ENCODE measurements at places on chromosomes 12 and 14. TPM values are rescaled to one million over a fixed set of nuclear protein-coding genes. Genes with fewer than 3 reads are reported as not detected.

GRCh38 chr14:45904314-45904713 is 651.3 kb upstream of the MIS18BP1 start:
- H3K27me3 ChIP-seq: no peaks in the 10 kb centered on the region
- no peak for DNase-seq
- H3K4me3 ChIP-seq: no peak overlapping the region
- no peak overlapping the region for H3K27ac ChIP-seq
- H3K4me1 ChIP-seq: no peaks in the 10 kb centered on the region

NGB gene
- not detected for total RNA-seq

TSPAN11 gene
- not detected for total RNA-seq

GRCh38 chr14:44341116-44341515 is 166.0 kb downstream of the FSCB start:
- no peak overlapping the region for H3K4me3 ChIP-seq
- H3K27me3 ChIP-seq: no peaks in the 10 kb centered on the region
- no peaks in the 10 kb centered on the region for H3K36me3 ChIP-seq
- no peak overlapping the region for H3K27ac ChIP-seq
- H3K4me1 ChIP-seq: no peaks in the 10 kb centered on the region

TAS2R9 gene
- not detected for total RNA-seq

DNA sequence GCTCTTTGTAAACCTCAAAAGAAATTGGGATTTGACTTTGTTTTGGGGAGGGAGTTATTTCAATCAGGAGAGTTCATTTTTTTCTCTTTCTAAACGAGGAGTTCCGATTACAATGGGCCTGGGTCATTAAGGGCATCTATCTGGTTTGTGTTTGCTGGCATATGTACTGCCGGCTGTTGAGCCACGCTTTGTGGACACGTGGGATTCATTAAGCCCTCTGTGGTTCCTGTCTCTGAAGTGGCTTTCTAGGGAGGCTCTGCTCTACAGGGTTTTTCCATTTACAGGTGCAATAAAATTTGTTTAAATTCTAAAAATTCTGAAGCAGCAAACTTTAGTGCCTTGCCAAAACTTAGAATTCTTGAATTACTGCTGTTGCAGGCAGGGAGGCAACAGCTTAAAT is 57.9 kb downstream of the GNS start:
- H3K4me3 ChIP-seq: peak overlapping the region; percentile 70
- H3K27me3 ChIP-seq: no peaks in the 10 kb centered on the region
- H3K36me3 ChIP-seq: peaks cover 8% of the 10 kb centered on the region

DNA sequence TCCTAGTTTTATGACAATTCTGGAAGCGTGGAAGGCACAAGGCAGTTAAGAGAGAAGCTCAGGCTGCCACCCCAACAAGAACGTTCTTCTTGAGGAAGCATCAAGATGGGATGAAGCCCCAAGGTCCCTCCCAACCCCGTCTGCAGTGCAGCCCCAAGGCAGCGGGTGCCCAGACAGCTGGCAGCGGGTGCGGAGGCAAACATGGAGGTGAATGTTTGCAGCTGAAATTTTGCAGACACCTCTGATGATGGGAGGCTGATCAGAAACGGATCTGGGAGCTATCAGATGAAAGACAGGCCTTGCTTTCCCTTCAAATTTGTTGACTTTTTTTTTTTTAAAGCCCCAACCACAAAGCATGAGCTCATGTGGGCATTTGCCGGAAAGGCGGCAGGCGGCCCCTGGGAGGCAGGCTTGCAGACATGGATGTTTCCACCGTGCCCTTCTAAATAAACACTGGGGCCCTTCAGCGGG is 230.7 kb upstream of the RTL1 start:
- H3K4me1 ChIP-seq: no peaks in the 10 kb centered on the region
- DNase-seq: no peak
- H3K36me3 ChIP-seq: no peaks in the 10 kb centered on the region
- H3K4me3 ChIP-seq: no peak overlapping the region
- H3K27me3 ChIP-seq: peaks cover 20% of the 10 kb centered on the region

MIA2 gene
- 26.1 TPM for total RNA-seq

GALNT9 gene
- total RNA-seq: not detected

DNA sequence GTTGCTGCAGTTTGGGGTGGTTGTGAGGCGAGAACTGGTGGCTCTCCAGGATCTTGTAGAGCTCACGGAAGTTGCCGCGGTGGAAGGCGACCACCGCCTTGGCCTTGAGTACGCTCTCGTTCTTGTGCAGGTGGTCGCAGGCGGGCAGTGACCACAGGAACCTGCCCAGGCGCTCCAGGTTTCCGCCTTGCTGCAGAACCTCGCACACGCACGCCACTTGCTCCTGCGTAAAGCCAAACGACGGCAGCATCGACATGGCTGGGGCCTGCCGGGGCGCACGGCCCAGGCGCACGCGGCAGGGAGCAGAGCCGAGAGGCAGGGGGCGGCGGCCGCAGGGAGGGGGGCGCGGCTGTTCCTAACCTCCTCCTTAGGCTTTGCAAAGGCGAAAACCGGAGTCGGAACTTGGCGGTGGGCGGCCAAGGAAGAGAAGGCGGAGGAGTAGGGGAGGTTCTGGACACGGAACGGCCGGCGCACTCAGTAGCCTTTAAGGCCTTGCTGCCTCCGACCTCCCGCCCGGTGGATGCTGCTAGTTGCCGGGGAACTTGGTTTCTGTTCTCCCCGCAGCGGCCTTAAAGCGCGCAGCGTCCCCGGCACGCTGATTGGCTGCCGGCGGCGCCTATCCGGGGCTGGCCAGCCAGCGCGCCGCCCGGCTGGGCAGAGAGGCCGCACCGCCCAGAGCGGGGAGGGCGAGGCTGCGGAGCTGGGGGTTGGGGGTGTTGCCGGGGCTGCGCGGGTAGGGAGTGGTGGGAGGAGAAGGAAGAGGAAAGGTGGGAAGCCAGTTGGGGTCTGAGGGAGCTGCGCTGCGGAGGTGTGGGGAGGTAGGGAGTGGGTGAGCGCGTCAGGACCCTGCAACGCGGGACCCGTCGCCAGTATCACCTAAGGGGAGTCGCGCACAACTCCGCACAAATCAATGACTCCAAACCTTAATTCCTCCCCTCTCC is at the start of gene SIX1:
TSS of gene SIX1 (minus strand) at position 544 of the 941 bp plus-strand sequence. CDS start at position 256, 288 bp downstream.
- H3K27me3 ChIP-seq: peaks cover 69% of the 10 kb centered on the region
- no peaks in the 10 kb centered on the region for H3K36me3 ChIP-seq
- no peak within 1 kb of the TSS for H3K27ac ChIP-seq
- peaks cover 30% of the 10 kb centered on the region for H3K4me1 ChIP-seq
- H3K4me3 ChIP-seq: peak within 1 kb of the TSS; percentile 50

KRT78 gene
- not detected for total RNA-seq

GRCh38 chr12:67697967-67698366 is 49.4 kb downstream of the DYRK2 start:
- no peak for DNase-seq
- H3K27me3 ChIP-seq: peaks cover 12% of the 10 kb centered on the region
- H3K27ac ChIP-seq: peak overlapping the region; percentile 84
- H3K4me3 ChIP-seq: peak overlapping the region; percentile 76
- H3K36me3 ChIP-seq: no peaks in the 10 kb centered on the region

DNA sequence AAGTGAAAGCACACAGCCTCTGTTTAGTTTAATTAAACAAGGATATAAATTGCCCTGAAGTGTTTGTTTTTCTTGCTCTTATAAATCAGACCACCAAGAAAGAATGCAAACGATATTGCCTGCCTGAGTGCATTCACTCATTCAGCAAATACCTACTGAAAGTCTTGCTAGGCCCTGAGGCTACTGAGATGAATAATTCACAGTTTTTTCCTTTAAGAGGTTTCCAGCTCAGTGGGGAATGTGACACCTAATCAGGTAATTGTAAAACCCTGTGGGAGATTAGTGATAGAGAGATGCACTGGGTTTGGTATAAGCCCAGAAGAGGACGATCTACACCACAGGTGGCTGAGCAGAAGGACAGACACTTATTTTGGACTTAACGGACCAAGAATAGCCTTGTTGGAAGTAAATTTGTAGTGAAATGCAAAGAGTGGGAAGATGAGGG is 151.4 kb downstream of the SLC35F4 start:
- H3K27ac ChIP-seq: no peak overlapping the region
- no peaks in the 10 kb centered on the region for H3K4me1 ChIP-seq
- DNase-seq: no peak
- no peak overlapping the region for H3K4me3 ChIP-seq
- no peaks in the 10 kb centered on the region for H3K27me3 ChIP-seq
- no peaks in the 10 kb centered on the region for H3K36me3 ChIP-seq

OVCH1 gene
- not detected for total RNA-seq

GRCh38 chr12:70756118-70756517 is 118.9 kb upstream of the PTPRB start:
- no peak overlapping the region for H3K27ac ChIP-seq
- H3K4me3 ChIP-seq: no peak overlapping the region

DNA sequence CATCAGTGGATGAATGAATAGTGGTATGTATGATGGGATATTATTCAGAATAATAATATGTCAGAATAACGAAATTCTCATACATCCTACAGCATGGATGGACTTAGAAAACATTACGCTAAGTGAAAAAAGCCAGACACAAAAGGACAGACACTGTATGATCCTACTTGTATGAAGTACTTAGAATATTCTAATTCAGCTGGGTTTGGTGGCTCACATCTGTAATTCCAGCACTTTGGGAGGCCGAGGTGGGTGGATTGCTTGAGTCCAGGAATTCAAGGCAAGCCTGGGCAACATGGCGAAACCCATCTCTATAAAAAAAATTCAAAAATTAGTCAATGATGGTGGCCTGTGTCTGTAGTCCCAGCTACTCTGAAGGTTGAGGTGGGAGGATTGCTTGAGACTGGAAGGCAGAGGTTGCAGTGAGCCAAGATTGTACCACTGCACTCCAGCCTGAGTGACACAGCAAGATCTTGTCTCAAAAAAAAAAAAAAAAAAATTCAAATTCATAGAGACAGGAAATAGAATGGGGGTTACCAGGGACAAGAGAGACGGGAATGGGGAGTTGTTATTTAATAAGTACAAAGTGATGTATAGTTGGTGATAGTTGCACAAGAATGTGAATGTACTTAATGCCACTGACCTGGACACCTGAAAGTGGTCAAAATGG is 132.3 kb downstream of the CHST11 start:
- H3K4me1 ChIP-seq: peaks cover 62% of the 10 kb centered on the region
- no peak for DNase-seq

DNA sequence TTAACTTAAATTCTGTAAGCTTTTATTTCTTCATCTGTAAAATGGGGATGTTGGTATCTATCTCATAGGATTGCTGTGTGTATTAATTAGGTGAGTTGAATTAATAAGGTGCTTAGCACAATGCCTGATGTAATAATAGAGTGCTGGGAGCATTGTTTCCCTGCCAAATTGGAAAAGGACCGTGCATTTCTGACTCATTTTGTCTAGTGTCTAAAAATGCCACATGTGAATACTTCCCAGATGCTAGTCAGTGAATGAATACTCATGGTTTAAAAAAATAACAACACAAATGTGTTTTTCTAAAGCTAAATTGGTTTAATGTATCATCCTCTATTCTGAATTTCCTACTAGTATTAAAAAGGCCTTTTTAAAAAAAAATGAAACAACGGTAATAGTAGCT is 45.4 kb upstream of the NEDD1 start:
- no peak overlapping the region for H3K27ac ChIP-seq
- H3K4me1 ChIP-seq: no peaks in the 10 kb centered on the region
- H3K4me3 ChIP-seq: no peak overlapping the region
- peaks cover 26% of the 10 kb centered on the region for H3K27me3 ChIP-seq
- no peak for DNase-seq
- H3K36me3 ChIP-seq: no peaks in the 10 kb centered on the region

DNA sequence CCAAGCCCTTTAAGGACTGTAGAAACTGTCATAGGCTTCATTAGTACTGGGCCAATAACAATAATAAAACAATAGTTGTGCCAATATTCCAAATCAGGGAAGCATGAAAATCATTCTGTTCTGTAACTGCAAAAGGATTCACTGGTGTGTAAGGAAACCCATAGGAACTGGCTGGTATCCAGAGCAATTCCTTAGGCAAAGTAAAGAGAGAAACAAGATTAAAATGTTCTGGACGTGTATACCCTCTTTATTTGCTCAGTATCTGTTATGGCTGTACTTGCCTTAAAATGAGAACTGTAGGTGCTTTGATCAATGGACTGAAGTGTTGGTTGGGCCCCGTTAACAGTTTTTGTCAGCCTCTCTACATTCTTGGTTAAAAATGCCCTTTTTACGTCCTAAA is 72.4 kb upstream of the STAC3 start:
- H3K4me3 ChIP-seq: no peak overlapping the region
- H3K27me3 ChIP-seq: no peaks in the 10 kb centered on the region
- DNase-seq: no peak
- H3K36me3 ChIP-seq: peaks cover 6% of the 10 kb centered on the region
- no peak overlapping the region for H3K27ac ChIP-seq
- peaks cover 10% of the 10 kb centered on the region for H3K4me1 ChIP-seq

DNA sequence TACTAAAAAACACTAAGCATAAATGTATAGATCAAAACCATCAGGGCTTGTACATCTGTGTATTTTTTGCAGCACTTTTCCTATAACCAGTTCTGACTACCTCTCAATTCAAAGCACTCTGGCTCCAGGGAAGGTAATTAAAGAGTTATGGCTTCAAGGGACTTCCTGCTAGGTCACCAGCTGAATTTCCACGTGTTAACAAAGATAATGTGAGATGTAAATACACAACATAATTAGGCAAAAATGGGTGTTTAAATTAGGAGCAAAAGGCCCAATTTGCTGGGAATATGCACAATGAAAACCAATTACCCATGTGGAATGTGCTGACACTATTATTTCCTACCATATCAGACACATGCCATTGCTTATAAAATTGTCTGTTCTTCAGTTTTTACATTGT is 513.4 kb upstream of the FLRT2 start:
- H3K4me1 ChIP-seq: no peaks in the 10 kb centered on the region
- H3K36me3 ChIP-seq: no peaks in the 10 kb centered on the region
- H3K4me3 ChIP-seq: no peak overlapping the region
